ENCODE measurements at places on chromosomes 12 and 14.

DNA sequence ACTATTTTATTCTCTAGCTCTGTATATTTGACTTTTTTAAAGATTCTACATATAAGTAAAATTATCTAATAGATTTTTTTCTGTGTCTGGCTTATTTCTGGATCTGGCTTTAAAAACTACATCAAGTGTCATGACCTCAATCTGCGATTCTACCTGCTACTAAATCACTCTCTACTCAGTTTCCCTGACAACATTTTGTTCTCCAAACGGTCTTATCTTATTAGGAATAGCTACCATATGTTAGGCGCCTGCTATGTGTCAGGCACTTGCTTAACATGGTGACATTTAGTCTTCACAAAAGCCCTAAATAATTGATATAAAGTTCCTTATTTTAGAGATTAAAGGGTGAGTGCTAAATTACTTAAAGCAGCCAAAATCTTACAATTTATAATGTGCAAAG is 1362.9 kb upstream of the FLRT2 start:
- no peak for DNase-seq

DNA sequence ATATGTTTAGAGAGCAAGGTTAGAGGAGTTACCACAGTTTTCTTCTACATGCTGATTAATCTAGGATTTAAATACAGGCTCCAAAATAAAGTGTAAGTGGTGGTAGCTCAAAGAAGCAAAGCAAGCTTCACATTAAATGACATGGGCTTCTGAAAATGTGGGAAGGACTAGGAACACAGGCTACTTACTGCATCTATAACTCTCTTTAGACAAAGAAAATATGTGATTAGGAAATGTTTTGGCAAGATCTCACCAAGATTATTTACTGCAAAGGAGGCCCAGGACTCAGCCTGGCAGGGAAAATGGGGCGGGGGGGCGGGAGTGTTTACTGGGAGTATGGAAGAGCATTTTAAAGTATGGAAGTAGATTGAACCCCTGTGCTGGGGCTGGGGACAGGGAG is 39.4 kb downstream of the ETV6 start:
- DNase-seq, result no peak

GRCh38 chr12:51726931-51727330 is 121.6 kb downstream of the FIGNL2 start:
- no peak for DNase-seq

DNA sequence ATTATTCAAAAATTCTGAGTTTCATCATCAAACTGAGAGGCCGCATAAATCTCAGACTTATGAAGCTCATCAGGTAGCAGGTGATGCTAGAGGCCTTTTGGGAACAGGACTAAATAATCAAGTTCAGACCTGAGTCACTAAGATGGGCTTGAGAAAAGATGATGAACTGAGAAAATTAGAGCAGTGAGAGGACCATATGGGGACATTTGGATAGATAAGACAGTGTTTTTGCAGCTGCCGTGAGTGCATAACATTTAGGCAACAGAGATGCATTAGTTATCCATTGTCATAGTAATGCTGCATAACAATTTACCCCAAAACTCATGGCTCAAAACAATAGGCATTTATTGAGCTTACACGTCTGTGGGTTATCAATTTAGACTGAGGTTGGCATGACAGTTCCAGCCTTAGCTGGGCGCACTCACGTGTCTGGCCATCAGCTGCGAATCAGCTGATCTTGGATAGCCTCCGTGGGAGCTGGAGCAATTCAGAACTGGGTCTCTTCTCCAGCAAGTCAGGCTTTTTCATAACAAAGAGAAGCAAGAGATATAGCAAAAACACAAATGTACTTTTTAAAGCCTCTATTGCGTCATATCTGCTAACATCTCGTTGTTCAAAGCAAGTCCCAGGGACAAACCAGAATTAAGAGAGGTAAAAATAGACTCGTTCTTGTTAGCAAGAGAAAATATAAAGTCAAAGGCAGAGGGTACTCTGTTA is 72.8 kb downstream of the CAPZA3 start:
- DNase-seq, result no peak

GRCh38 chr14:100875126-100875525 is 28.4 kb downstream of the RTL1 start:
- DNase-seq, result no peak

- peak; percentile 68 for DNase-seq
Observed at GRCh38 chr12:49828133-49829091, at the start of gene NCKAP5L. Gene NCKAP5L, minus strand, starts transcription at chr12:49828413. Its CDS starts 24,369 bp downstream, at chr12:49804044.

DNA sequence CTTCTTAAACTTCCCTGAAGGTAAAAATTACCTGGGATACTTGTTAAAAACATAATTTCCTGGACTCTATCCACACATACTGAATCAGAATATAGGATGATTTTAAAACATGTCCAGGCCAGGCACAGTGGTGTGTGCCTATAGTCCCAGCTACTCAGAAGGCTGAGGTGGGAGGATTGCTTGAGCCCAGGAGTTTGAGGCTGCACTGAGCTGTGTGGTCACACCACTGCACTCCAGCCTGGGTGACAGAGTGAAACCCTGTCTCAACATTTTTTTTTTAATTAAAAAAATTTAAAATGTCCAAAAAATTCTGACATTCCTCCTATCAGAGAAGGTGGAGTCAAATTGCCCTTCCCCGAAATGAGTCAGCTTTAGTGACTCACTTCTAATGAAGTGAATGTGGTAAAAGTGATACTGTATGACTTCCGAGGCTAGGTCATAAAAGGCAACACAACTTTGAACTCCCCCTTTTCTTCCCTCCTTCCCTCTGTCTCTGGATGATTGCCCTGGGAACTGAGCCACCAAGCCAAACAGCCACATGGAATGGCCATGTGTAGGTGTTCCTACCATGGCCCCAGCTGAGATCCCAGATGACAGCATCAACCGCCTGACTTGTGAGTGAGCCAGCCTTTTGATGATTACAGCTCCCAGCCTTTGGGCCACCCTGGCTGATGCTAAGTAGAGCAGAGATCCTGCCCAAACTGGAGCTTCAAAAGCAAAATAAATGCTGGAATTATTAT is 36.3 kb downstream of the LIMA1 start:
- DNase-seq, result no peak

DNA sequence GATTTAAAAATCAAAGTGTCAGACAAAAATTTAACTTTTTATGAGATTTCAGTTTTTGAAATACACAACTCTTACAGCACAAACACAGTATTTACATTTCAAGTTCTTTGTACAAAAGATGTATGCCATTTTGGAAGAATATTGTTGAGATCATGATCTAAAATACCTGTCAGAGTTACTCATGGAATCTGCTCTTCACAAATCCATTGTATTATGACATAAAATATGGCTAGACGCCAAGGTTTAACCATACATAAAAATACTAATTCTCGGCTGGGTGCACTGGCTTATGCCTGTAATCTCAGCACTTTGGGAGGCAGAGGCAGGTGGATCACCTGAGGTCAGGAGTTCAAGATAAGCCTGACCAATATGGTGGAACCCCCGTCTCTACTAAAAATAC is 6.2 kb upstream of the SYCP3 start:
- DNase-seq, result no peak

DNA sequence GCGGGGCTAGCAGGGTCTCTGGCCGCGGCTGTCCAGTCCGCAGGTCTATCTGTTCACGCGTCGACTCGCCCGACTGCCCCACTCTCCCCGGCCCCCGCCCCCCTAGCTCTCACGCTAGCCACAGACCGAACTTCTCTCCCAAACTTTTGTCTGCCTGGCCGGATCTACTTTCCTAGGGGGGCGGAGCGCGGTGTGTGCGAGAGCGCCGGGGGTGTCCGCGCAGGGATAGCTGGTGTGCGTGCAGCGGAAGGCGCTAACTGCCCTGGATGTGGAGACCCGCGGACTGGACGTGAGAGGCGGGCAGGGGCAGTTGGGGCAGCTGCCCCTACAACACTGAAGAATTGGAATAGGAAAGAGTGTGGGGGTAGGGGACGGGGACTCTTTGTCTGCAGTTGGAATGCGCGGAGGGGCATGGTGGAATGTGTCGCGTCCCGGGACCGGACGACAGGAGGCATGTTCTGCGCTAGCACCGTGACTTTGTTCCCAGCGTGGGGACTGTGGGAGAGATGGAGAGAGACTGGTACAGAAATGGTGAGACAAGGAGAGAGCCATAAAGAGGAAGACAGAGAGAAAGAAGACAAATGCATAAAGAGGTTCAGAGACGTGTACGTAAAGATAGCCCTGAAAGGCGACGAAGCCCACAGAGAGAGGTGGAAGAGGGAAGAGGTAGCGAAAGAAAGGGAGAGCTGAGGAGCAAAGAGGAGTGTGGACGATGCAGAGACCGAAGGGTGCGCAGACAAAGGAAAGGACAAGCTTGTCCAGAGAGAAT is at the start of gene AJUBA:
TSS of gene AJUBA (minus strand) at position 75 of the 769 bp plus-strand sequence. CDS start 285 bp downstream, outside the sequence.
- peak; percentile 78 for DNase-seq

DNA sequence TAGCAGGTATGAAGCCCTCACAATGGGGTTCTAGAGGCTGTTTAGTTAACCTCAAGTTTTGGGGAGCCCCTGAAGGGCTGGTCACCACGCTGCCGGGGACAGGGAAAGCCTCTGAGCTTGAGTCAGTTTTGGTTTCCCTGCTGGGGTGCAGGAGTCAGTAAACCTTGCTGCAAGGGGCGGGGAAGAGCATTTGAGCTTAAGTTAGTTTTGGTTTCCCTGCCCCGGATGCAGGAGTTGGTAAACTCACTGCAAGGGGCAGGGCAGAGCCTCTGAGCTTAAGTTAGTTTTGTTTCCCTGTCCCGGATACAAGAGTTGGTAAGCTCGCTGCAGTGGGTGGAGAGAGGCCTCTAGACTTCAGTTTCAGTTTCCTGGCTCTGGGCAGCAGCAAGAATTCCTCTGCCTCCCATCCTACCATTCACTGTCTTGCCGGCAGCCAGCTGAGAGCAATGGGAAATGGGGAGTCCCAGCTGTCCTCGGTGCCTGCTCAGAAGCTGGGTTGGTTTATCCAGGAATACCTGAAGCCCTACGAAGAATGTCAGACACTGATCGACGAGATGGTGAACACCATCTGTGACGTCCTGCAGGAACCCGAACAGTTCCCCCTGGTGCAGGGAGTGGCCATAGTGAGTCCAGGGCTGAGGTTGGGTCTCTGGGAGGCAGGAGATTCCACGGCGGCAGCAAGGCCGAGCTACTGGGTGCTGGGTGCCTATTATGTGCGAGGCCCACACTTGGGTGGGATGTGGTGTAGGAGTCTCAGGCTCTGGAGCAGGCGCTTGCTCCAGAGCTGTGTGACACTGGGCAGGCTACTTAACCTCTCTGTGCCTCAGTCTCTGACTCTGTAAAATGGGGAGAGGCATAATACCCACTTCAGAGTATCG is at the start of gene OAS2:
TSS of gene OAS2 (plus strand) at position 357 of the 878 bp plus-strand sequence. CDS start at position 447, 90 bp downstream.
- no peak for DNase-seq

GRCh38 chr12:108773798-108774788 is 42.8 kb upstream of the CORO1C start:
- DNase-seq, result peak; percentile 61

DNA sequence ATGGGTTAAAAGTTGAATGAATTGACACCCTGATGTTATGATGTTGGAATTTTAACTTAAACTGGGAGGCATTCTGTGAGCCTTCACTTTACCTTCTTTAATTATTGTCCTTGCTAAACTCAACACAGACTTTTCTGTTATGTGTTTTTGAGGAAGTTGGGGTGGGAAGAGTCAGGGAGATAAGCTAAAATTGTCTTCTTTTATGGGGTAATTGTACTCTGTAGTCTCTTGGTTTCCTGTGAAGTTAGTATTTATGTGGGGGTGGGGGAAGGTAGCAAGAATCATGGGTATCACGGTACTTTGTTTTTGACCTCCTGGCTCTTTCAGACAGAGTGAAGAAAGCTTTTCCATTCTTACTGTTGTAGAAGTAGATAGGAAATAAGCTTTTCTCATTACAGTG is 32.9 kb downstream of the RAB21 start:
- no peak for DNase-seq

- no peak for DNase-seq
Observed at GRCh38 chr12:49900371-49900770, 3.3 kb downstream of the FAIM2 start.

DNA sequence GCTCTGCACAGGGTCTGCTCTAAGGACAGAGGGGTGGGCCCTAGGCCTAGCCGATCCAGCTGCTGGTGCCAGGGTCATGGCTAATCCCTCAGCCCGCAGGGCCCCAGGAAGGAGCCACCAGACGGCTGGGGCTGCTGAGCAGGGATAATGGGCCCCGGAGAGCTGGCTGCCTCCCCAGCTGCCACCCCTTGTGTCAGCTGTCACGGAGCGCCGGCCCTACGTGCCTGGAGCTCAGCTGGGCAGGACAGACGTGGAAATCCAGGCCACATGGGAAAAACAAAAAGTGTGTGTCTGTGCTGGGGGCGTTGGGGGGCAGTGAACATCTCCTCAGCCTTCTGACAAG is 36.2 kb downstream of the CHGA start:
- DNase-seq, result peak; percentile 64

DNA sequence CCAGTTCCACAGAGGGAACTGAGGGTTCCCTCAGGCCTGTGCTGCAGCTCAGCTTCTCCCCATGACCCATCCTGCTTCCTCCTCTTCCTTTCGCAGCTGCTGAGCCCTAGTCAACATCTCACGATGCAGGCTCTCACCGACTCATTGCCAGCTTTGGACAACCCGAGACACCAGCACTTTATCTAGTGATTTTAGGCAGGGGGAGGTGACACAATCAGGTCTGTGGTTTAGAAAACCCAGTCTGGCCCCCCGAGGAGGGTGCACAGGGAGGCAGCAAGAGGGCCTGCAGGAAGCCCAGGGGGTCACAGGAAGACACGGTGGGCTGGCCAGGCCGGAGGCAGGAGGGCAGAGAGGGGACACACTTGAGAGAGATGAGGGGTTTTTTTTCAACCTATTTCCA is 35.4 kb downstream of the DIO3 start:
- DNase-seq, result no peak

DNA sequence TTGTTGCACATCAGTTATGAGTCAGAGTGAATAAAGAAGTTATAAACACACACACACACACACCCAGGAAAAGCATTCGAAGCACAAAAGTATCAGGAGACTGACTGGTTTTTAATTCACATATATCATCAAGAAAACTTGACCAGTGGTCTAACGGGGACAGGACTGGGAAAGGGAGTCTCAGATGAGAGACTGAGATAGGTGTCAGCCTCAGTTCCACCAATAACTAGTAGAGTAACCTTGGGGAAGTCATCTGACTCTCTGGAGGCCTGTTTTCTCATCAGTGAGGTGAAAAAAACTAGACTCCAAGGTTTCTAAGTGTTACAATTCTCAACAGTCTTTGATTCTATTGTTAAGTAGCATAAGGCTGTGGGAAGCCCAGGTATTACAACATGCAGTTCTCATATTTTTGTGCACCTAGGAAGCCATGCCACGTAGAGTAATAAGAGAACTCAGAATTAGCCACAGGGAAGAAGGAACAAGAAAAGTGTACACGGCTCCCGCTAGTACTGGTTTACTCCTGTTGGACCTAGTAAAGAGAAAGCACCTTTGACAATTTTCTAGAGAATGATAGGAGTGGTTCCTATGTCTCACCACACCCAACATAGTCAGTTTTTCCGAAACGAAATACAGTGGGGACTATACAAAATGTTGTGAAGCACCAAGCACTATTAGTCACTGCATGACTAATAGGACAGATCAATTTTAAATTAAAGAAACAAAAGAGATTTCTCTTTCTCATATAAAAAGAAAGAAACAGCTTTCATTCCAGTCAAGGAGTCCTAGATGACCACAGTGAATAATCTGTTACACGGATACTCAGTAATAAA is 5.0 kb downstream of the PPTC7 start:
- no peak for DNase-seq

- DNase-seq, result no peak
Observed at GRCh38 chr12:38151991-38152700, 164.4 kb upstream of the ALG10B start.

- DNase-seq, result no peak
Observed at GRCh38 chr12:75543529-75543928, 32.1 kb upstream of the KRR1 start.

- DNase-seq, result peak; percentile 78
Observed at GRCh38 chr12:54374562-54375258, 9.8 kb downstream of the ZNF385A start.
